ENCODE measurements at places on chromosomes 2 and 18.
A peak's percentile ranks its signal among the peaks of the same experiment; 100 is the strongest.

- no peak for DNase-seq
Measured at GRCh38 chr18:45527891-45528290, 87.4 kb upstream of the SLC14A2 start.

DNA sequence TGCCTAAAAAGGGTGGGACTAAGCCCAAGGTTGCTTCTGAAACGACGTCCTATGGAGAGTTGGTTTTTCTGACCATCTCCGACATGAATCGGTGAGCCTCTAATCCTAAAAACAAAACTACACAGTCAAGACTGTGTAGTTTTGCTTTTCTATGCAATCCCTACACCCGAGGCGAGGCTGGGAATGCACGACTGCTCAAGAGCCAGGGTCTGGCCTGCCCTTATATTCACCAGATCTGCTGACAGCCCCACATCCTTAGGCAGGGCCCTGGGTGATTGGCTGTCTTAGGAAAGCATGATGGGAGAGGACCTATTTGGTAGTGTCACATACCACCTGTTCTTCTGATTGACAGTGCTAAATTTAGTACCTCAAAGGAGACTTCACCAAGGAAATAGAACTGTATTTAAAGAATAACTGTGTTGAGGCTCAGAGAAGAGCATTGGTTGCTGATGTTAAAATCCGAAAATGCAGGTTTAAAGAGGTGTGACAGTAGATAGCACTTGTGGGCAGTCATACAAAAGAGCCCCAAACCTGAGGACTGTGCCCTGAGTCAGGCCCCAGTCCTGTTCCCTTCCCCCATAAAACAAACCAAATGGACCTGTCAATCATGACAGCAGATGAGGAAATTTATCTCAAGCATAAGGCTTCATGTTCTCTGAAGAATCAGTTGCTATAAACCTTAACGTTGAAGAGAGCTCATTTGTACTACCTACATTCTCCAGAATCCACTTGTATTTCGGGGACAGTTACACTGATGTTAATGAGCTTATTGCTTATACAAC, at the start of gene TTN:
TTN (minus strand) TSS at position 197 of the 782 bp plus-strand sequence. CDS start 2,781 bp downstream, outside the sequence.
- DNase-seq = no peak

DNA sequence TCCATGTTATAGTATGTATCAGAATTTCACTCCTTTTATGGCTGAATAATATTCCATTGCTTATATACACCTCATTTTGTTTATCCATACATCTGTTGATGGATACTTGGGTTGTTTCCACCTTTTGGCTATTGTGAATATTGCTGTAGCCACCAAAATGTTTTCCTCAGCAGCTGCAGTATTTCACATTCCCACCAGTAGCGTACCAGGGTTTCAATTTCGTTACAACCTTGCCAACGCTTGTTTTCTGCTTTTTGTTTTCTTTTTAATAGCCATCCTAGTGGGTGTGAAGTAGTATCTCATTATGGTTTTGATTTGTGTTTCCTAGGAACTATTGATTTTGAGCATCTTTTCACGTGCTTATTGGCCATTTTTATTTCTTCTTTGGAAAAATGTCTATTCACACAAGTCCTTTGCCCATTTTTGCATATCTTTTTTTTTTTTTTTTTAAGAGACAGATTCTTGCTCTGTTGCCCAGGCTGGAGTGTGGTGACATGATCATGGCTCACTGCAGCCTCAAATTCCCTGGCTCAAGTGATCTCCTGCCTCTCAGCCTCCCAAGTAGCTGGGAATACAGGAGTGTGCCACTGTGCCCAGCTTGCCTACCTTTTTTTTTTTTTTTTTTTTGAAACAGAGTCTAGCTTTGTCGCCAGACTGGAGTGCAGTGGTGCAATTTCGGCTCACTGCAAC, 14.2 kb downstream of the UBXN2A start:
- peak; percentile 36 for DNase-seq

DNA sequence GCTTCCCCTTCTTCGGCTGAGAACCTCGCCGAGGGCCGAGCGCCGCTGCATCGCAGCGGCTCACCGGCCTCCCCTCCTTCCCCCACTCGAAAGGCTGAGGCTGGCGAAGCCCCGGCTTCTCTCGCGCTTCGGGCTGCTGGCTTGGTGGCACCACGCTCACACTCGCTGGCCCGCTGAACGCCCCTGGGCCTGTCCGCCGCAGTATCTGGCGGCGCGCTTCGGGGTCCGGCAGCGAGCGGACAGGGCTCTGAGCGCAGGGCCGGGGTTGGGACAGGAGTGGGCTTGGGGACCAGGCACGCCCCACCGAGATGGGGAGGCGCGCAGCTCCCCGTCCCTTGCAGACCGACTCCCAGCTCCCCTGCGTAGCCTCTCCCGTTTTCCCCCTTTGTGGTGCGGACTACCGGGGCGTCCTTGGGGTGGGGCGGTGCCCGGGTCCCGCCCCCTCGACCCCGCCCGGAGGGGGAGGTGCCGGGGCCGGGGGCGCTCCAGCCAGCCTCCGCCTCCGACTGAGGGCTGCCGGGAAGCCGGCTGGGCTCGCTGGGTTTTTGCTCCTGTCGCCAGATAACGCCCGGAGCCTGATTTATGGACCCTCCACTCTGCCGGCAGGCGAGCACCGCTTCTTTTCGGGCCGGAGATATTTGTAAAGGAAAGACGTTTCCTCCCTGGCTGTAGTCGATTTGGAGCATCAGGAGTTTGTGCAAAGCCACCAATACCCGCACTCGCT, 3.8 kb downstream of the GBX2 start:
- DNase-seq = no peak

- no peak for DNase-seq
Measured at GRCh38 chr2:11009891-11010290, 98.2 kb downstream of the KCNF1 start.

DNA sequence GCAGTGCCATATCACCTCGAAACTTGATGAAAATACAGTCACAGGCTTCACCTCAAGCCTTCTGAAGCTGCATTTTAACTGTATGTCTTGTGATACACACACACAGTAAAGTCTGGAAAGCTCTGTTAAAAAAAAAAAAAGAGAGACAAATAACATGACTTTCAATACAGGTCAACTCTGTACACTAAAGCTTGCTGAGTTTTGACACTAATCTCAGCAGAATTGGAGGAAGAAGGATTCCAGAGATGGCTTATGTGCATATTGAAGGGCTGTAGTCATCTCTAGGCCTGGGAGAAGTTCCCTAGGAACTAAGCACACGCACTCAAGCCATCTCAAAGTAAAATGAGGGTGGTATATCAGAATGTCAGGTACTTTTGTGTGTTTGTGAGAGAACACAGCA, 875.1 kb downstream of the EPHA4 start:
- no peak for DNase-seq

DNA sequence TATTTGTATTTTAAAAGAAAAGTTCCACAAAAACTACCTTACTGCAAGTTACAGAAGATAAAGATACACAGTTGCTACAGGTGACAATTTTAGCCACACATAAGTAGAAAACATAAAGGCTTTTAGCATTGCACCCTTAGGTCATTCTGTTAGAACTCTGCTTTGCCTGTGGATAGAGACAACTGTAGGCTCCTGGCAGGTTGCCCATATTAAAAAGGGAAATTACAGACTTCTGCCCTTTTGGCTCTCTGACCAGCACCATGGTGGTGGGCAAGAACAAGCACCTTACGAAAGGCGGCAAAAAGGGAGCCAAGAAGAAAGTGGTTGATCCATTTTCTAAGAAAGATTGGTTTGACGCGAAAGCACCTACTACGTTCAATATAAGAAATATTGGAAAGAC, 223.3 kb downstream of the MC4R start:
- DNase-seq = no peak

GRCh38 chr2:172623249-172623965, 67.5 kb downstream of the PDK1 start:
- peak; percentile 36 for DNase-seq

DNA sequence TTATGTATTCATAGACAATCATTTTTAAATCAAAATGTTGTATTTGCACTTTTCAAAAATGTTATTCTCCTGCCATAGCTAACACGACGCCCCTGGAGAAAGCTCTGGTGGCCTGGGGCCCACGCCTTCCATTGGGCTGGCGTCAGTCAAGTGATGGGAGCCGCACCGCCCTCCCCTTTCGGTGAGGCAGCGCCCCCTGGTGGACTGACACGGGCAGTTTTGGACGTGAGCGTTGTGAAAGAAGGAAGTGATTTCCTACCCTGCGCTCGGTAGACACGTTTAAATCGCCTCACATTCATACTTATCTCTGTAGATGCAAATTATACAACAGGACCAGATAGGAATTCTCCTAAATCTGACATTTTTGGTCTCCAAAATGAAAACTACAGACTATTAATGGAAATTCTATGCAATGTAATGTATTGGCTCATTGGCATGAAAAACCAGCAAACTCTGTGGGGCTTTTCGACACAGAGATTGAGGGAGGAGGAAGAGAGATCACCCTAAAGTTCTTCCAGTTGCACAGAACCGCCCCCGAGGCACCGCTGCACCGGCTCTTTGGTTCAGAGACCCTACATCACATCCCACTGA, 326.2 kb upstream of the SOX11 start:
- peak; percentile 3 for DNase-seq

DNA sequence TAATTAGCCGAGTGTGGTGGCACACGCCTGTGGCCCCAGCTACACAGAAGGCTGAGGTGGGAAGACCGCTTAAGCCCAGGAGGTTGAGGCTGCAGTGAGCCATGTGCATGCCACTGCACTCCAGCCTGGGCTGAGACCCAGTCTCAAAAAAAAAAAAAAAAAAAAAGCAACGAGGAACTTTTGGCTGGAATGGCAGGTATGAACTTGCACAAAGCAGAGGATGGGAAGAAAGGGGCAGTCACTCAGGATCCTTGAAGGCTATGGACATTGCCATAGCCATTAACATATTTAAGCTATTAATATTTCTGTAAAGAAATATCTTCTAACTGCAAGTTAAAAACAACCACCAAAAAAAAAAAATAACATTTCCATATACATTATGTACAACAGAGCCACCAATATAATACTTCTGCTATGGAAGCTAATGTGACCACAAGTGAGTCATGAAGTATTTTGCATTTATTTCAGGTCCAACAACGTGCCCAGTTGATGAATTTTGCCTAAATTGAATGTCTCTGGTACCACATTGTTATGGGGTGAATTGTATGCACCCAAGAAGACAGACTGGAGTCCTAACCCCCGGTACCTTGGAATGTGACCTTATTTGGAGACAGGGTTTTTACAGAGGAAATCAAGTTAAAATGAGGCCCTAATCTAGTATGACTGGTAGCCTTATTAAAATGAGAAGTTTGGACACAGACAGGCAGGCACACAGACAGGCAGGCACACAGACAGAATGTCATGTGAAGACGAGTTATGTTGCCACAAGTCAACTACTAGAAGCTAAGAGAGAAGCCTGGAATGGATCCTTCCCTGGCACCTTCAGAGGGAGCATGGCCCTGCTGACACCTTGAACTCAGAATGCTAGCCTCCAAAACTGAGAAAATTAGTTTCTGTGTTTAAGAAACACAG, 102.8 kb downstream of the RBMS1 start:
- DNase-seq = peak; percentile 72

- DNase-seq = no peak
Measured at GRCh38 chr18:50090370-50091312, 104.3 kb downstream of the MYO5B start.

DNA sequence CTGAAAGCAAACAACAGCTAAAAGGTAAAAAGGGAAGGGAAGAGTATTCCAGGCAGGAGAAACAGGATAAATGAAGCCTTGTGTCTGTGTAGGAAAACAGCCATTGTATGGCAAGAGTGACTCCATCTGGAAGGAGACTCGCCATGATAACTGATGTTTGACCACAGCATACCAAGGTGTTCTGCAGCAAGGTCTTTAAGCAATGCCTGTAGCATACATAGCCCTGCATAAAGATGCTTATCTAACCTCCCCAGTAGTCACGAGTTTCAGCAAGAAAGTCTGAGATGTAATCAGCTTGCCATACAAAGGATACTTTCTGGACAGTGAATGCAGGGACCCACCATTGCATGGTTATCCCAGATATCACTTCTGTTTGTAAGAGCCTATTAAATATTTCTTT, 11.9 kb upstream of the CCNT2 start:
- no peak for DNase-seq

DNA sequence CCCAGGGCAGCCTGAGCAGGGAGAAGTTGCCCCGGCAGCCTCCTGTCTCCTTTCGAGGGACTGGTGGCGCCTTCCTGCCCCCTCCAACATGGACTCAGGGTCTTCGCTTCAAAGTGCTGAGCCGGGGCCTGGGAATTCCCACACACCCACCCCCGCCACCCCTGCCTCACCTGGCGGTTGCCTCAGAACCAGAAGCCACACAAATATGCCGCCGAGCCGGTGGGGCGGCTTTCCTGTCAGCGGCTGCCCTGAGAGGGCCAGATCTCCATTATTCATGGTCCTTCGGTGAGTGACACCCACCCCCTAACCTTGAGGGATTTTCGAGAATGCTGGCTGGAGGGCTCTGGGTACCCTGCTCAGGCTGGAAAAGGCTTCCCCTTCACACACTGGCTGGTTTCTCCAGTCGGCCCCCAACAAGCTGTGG, 71.7 kb downstream of the SMAD7 start:
- no peak for DNase-seq

DNA sequence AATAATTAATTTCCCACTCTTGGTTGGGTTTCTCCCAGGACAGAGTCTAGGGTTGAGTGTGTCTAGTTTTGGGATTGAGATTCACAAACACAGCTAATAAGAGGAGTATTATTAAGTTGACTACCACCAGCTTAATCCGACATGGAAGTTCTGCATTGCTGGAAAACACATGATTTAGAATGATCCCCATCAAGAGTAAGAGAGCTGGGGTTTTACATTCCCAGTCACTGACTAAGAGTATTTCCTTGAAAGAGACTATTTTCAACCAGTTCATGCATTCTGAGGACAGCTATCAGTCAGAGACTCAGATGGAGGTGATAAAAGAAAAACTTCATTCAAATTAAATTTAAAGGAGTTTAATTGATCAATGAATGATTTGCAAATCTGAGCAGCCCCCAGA, 334.6 kb upstream of the LRATD1 start:
- DNase-seq = no peak

GRCh38 chr2:51103205-51103604, 71.3 kb upstream of the NRXN1 start:
- DNase-seq = peak; percentile 54

DNA sequence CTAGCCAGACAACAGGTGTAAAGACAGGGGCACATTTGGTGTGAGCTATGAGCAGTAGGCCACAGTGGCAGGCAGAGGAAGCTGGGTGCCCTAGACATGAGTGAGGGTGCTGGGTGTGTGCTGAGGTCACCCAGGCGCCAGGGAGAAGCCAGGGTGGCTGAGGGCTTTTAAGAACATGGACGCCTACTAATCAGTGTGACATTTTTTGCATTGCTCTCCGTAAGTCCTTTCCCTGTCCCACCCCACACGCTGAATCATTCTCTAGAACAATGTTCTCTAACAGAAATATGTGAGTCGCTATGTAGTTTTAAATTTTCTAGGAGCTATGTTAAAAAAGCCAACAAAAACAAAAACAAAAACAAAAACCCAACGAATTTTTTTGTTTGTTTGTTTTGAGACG, 204.5 kb upstream of the REV1 start:
- no peak for DNase-seq

DNA sequence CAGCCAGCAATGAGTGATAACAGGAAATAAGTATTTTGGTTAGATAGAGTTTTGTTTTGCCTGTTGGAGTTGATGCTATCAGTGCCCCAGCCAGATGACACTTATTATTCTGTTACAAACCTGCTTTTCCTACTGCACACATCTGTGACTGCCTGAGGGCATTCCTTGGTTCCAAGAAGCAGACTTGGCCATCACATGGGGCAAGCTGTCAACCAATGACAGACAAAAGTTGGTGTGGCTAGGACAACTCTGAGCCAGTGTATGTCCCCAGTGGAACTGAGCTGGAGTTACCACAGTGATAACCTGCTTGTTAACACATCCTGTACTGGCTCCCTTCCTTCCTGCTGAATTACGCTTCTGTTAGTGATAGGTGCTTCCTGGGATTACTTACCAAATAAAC, 54.5 kb downstream of the FAM171B start:
- DNase-seq = no peak
